ENCODE measurements at places on chromosomes 5 and 9.

DNA sequence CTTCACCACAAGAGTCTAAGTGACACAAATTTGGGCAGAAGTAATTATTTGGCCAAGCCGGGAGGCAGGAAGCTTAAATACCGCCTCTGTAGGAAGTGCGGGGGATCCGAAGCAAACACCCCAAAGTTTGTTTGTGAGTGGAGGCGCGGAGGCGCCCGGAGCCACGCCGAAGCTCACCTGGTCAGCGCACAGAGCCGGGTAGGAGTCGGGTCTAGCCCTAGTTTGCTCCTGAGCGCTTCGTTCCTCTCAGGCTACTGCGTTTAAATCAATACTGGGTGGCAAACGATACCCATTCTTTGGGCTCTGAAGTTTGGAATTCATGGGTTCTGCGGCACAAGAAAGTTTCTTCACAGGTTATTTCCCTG is 855 bp downstream of the MCC start:
- no peak for DNase-seq

- DNase-seq: no peak
Observed at GRCh38 chr5:120528609-120529008, 64.5 kb downstream of the PRR16 start.

- no peak for DNase-seq
Observed at GRCh38 chr9:81132318-81132717, 557.0 kb downstream of the TLE1 start.

- DNase-seq: no peak
Observed at GRCh38 chr5:173733831-173734501, 117.5 kb upstream of the BOD1 start.

DNA sequence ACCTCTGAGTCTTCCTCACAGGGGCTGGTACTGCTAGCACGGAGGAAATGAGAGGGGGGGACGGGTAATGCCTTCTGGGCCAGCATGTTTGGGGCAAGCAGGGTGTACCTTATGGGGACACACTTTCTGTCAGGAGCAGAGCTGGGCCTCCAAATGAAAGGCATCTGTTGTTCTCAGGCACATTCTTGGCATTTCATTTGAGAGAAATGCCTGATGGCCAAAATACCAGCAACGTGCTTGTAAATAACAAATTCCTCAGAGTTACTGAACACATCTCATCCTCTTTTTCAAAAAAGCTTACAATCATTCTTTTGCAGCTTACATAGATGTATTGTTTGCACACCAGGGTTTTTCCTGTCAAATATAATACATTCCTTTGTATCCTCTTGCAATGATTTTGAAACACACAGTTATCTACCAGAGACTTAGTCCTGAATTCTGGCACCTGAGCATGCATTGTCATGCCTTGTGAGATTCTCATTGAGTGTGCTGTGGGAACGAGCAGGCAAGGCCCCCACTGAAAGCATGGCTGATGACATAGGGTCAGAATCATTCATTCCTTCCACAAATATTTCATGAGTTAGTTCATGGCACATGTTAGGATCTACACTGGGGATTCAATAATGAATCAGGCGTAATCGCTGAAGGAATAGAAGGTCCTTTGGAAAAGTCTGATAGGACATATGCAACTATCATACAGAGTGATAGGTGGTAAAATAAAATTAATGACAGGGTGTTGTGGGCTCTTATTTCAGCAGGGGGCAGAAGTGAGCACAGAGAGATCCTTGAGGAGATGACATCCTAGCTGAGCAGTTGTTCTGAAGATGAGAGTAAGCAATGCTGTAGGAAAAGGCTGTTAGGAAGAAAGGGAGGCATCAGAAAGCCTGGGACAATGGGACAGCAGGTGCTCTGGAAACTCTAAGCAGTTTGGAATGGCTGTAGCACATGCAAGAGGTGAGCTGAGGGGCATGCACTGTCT is 260.9 kb upstream of the TUT7 start:
- DNase-seq: no peak

DNA sequence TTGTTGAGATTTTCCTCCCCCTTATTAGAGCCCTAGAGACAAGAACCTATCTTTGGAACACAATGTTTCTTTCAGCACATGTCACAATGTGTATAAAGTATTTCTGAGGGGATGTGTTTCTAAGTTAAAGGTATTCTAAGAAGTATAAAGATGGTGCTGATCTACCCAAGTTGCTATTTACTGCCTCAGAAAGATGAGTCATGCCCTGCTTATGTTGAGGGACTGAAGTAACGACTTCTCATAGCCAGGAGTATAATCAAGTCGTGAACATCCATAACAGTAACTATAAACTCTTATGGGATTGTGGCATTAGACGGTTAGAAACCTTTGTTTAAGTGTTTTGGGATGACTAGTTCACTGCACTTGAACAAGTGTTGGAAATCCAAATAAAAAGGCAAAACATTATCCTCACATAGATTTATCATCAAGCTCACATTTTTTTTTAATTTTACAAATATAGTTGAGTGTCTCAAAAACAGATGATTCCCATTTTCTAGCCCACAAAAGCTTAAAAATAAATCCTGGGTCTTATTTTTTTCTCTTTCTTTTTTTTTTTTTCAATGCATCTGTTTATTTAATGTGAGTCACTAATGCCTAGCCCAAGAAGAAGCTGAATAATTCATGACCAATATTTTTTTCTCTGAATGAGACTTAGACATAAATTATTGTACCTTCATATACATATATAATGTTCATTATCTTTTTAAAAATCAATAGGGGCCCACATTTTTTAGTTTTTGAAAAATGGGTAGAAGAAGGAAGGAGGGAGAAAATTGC is 12.2 kb upstream of the TMEM252 start:
- no peak for DNase-seq

GRCh38 chr5:134626369-134627014 is 6.1 kb downstream of the SAR1B start:
- no peak for DNase-seq

GRCh38 chr5:68332080-68332451 is 116.5 kb downstream of the PIK3R1 start:
- no peak for DNase-seq

GRCh38 chr9:133204993-133205336 is 4.1 kb downstream of the OBP2B start:
- no peak for DNase-seq

DNA sequence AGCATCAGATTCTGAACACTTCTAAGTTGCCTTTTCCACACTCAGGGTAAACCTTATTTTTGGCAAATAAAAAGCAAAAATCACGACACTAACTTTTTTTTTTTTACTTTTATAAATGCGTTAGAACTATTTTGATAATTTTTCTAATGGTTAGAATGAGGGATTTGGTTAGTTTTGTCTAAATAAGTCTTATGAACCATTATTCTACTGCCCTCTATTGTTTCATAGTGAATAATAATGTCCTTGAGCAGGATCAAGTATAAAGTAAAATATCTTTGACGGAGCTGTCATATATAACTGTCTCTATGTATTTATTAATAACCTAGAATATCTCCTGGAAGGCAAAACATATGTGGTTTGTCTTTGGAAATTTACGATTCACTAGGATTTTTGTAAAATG is 631.8 kb downstream of the GABRG2 start:
- no peak for DNase-seq

DNA sequence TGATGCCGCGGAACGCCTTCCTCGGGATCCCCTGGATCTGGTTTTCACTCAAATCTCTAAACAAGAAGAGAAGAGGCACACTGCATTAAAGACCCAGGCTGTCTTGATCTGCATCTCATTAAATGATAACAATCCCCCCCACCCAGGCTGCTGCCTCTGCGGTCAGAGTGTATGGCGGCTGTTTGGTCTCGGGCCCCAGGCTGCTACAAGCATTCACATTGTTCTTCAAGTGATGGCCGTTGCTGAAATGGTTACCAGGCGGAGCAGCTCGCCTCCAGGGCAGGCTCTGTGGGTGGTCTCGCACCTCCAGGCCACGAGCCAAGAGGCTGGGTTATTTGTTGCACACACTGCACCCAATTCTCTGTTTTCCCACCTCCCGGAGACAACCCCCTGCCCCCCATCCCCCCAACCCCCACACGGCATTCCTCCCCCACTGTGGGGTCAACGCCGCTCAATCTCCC is 304.1 kb upstream of the PANK3 start:
- DNase-seq: no peak

DNA sequence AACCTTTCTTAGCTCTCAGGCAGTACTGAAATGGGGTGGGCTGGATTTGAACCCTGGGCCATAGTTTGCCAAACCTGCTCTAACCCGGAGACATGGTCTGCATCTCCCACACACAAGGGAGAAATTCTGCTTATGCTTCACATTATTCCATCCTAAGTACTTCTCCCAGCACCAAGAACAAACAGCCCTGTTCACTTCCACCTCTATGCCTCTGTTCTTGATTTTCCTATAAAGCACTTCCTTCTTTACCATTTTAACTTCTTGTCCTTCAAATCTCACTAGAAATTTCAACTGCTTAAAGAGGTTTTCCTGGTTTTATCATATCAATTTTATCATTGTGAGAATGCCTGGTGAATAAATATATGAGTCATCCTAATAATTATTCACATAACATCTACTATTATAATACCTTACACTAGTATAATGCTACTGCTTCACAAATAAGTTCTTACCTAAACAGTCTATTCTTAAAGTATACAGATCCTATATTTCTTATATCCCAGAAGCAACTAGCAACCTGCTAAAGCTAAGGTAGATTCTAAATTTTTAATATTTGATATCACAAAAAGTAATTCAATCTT is 12.7 kb downstream of the FEM1C start:
- DNase-seq: no peak

DNA sequence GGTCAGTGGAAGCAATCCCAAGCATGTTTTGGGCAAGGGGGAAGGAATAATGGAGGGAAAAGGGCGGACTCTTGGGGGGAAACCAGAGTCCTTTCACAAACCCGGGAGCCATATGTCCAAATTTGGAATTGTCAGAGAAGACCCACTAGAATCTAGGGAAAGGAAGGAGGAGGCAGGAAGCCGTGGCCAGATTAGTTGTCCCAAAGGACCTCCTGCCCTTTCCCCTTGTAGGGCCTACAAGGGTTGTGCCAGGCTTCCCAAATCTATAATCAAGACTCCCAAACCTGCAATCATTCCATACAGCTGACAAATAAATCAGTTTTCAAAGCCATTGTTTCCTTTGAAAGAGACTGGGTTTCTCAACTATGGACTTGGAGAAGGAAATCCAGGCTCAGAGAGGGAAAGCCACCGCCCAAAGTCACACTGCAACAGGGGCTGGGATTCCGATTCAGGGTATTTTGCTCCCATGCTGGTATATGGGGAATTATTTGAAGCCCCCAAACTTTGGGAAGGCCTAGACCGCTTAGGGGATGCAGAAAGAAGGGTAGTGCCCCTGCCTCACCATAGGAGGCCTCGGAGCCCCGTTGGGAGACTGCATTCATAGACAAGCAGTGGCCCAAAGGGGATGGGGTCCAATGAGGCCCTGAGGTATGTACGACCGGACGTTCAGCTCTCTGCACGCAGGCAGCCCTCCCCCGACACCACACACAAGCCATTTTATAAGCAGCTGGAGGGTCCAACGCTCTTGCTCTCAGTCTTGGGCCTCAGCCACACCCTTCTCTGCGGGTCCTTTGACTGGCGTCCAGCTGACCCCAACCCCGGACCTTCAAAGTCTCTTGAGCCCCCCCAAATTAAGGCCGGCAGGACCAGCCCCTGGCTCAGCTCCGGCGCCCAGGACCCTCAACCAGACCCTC is 815 bp downstream of the ANXA6 start:
- DNase-seq: no peak

DNA sequence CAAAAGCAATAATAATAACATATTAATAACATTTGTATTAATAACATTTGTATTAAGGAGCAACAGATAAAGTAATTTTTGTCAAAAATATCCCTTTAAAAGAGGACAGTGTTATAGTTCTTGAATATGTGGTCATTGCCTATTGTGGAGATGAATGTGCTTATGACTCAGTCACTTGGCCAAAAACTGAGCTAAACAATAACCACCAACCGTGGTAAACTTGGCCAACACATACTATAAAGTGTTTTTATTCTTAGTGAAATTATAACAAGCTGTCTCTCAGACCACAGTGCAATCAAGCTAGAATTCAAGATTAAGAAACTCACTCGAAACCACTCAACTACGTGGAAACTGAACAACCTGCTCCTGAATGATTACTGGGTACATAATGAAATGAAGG is 159.2 kb upstream of the PLPPR1 start:
- no peak for DNase-seq

DNA sequence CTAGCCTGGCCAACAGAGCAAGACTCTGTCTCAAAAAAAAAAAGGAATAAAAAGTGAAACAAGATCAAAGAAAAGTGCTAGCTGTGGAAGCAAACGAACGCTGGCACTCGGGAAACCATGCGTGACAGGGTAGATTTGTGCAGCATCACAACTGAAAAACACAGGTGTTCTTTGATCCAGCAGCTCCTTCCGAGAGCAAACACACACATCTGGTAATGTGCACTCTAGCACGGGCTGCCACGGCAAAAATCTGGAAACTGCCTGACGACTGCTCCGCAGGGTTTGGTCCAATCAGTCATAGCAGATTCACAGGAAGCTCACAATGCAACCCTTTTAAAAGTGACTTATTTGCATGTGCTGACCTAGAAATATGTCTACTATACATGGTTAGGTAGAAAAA is 80.0 kb downstream of the SYK start:
- DNase-seq: no peak

DNA sequence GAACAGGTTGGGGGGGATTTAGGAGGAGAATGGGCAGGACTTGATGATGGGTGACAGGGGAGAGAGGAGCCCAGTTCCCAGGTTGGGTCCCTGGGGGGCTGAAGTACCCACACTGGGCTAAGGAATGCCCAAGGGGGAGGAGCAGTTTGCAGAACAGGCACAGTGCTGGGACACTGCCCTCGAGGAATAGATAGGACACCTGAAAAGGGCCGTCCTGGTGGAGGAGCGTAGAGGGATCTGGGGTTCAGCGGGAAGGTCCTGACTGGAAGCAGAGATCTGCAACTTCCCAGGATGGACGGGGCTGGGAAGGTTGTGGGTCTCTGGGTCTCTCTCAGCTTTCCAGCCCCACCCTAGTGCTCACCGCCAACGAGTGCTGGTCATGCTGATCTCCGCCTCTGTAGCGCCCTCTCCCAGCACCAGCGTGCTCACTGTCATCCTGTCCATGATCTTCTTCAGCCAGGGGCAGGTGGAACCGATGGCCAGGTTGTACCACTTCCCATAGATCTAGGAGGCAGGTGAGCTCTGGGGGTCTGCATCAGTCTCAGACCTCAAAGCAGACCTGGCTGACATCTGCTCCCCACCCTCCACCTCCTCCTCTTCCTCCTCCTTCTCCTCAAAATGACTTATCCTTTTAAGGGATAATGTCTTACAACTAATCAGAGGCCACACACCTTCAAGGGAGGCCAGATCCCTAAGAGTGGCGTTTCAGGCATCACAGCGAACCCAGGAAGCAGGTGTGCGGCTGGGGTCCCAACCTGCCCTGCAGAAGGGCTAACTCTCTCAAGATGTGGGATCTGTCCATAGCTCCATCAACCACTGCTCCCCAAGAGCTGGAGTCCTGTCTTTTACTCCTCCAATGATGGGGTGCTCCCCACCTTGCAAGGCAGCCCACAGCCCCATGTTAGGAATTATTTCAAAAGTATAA is 1.6 kb downstream of the AMBP start:
- no peak for DNase-seq

DNA sequence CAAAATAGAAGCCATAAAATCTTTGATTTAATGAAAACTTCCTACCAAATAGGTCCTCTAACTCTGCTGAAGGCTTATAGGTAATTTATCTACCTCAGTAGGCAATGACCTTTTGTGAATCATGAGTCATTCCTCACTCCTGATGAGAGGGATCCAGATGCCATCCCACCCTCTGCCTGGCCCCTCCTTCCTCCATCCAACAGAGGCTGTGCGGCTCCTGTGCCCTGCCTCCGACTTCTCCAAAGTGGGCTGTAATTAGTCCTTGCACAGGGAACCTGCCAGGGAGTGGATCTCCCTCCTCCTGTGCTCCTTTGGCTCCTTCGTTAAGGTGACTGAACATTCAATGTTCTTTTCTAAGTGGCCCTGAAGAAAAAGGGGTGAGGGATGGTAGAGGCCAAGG is 213.9 kb upstream of the TBCA start:
- no peak for DNase-seq
